ENCODE measurements at places on chromosomes 5 and 9.

GRCh38 chr5:78397831-78398230, 37.4 kb downstream of the SCAMP1 start:
- no peak for DNase-seq

DNA sequence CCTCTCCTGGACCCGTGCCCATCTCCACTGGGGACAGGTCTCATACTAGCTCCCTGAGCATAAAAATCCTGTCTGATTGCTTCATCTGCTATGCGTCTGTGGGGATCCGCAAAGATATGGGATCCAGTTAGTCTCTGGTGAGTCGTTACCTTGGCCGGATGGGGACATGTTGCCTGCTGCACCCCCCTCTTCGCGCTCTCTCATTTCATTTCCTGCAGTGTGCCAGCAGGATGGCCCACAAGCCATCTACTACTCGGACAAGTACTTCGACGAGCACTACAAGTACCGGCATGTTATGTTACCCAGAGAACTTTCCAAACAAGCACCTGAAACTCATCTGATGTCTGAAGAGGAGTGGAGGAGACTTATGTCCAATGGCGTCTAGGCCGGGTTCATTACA, 17.0 kb upstream of the CEP78 start:
- no peak for DNase-seq

GRCh38 chr5:2767089-2767488, 15.6 kb upstream of the IRX2 start:
- no peak for DNase-seq

GRCh38 chr5:52787600-52788504, at the start of the genes ITGA1 and PELO:
Gene ITGA1 (plus strand): TSS chr5:52787916. CDS start chr5:52788354, 438 bp downstream.
Gene PELO (plus strand): TSS chr5:52787916. CDS start chr5:52800395, 12,479 bp downstream.
- DNase-seq: no peak

GRCh38 chr9:14547245-14548060, 145.8 kb downstream of the ZDHHC21 start:
- no peak for DNase-seq

GRCh38 chr5:179954434-179954833, 46.7 kb upstream of the TBC1D9B start:
- no peak for DNase-seq

- no peak for DNase-seq
Measured at GRCh38 chr5:14675865-14676300, 11.4 kb downstream of the OTULIN start.

DNA sequence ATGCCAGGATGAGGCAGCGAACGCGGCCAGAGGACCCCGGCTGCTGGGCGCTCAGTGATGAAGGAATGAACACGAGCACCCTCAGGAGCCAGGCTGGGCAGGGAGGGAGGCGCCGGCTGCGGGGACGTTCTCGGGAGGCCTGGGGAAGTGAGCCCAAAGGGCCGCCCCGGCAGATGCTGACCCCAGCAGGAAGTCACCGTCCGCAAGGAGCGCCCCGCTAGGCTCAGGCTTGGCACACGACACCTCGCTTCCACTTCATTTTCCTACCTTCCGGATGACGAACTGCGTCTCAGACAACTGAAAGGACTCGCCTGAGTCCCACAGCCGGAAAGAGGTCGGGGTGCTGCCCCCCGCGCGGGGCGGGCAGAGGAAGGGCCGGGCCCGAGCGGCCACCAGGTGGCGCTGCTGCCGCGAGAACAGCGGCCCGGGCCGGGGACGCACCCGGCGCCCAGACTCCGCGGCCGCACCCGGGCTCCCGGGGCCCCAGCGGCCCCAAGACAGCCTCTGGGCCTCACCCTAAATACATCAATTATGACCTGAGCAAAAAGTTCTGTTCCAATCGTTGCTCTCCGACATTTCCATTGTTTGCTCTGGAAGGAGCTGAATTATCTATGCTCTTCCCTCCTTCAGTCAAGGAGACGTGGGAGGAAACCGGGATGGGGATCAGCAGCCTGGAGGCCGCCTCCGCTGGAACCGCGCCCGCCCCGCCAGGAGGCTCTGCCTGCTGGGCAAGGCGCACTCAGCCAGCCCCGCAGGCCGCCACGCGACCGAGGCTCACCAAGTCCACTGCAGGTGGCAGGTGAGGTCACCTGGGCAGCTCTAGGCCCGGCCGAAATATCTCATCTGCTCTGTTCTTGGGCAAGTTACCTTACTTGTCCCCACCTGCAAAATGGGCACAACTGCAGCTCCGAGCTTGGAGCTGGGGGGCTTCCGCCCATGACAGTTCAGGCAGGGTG, 107.0 kb downstream of the ZNF354C start:
- DNase-seq: peak; percentile 13

GRCh38 chr9:106707291-106707690, 155.7 kb upstream of the ZNF462 start:
- no peak for DNase-seq

DNA sequence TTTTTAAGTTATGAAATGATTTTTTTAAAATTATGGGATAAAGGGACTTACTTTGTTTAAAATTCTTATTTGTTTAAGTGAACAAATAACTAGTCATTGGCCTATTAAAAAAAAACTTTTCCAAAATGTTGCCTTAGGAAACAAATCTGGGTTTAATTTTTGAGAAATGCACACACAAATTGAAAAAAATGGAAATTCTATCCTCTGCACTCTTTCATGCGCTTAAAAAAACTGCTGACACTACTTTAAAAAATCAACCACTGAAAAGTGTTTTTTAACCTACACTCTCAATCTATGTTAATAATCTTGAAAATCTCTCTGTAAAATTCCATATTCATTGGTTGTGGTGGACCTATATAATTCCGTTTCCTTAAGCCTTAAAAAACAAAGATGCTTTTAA, 163.4 kb upstream of the DAB2 start:
- no peak for DNase-seq

DNA sequence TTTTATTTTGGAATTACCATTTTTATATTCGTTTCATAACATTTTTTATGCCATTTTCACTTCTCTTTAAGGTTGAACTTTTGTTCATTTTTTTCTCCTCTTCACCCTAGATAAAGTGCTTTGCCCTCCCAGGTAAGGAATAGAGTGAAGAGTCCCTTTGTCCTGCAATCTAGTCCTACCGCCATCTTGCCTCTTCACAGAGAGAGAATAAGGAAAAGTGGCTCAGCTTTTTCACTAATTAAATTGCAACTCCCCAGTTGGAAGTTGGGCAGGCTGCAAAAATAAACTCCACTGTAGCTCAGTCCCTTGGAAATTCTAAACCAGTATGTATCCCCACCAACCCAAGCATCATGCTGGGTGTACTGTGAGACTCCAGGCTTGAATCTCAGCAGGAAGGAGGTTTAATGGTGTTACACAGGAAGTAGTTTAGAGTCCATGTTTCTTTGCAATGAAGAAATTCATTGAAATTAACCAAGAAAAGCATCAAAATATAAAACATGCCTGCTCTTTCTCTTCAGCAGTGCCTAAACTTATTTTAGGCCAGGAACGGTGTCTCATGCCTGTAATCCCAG, 60.3 kb upstream of the PCSK1 start:
- DNase-seq: no peak

DNA sequence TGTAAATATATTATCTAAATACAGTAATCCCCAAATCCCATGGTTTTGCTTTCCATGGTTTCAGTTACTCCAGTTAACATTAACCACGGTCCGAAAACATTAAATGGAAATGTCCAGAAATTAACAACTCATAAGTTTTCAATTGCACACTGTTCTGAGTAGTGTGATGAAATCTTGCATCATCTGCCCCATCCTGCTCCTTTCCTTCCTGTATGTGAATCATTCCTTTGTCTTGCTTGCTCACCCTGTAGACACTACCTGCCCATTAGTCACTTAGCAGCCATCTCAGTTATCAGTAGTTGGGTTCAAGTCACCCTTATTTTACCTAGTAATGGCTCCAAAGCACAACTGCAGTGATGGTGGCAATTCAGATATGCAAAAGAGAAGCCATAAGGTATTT, 1568.5 kb upstream of the WWC1 start:
- DNase-seq: no peak

DNA sequence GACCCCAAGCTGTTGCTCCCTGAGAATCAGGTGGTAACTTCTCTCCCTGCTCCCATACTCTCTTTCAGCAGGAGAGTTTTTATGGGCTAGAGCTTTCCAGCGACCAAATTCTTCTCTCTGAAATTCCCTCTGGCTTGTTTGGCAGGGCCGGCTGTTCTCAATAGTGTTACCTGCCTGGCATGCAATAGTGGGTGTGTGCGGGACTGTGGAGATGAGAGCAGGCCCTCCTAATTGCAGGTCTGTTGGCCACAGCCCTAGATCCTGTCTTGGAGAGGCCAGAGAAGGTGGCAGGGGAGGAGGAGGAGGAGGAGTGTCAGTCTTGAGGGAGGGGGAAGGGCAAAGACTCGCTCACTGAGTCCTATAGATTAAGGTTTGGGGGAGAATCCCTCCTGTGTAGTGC, 29.5 kb downstream of the AQP7 start:
- no peak for DNase-seq

DNA sequence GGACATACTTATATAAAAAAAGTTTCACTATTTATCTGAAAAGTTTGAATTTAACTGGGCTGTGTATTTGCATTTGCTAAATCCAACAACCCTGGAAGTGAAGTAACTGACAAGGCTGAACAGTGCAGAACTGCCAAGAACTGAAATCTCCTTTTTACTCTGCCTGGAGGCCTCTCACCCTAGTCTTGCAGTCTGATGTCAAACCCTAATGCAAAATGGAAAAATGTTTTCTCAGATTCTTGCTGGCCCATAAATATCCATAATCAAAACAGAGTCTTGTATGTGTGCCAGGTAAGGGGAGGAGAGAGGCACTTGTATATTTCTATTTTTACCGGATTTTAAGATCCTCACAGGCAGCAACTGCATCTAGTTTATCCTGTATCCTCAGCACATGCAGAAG, 432.7 kb upstream of the KLF4 start:
- no peak for DNase-seq

DNA sequence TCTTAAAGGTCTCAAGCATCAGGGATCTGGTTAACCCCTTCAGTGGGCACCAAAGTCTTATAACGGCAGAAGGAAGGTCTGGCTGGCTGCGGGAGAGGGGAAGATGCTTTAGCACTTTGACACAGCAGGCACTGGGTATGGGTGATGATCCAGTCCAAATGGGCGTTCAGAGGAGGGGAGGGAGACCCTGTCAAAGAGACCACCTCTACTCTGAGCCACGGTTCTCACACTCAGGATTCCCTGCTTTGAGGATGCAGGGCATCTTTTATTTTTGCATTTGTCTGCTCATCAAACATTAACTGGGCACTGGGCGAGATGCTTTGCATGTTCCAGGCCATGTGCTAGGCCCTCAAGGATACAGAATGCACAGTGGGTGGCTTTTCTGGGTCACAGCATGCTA, 204.0 kb downstream of the DAB2IP start:
- DNase-seq: no peak

DNA sequence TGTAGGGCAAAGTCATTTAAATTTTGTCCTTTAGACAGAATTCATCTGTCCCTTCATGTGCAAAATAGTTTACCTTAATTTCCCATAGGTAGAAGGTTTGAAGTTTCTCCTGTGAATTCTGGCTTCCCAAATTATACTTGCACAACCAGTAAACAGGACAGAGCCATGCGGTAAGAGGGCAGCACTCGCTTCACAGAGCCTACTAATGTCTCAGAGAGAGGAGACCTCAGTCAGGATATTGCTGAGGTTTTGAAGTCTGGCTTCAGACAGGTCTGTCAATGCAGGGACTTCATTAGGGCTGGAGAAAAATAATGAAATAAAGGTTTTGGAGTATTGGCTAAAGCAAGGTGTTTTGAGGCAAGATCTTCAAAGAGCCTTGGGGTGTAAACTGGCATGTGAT, 91.4 kb downstream of the ANXA1 start:
- no peak for DNase-seq

GRCh38 chr5:42887097-42887496, 75.4 kb upstream of the SELENOP start:
- DNase-seq: no peak

GRCh38 chr9:69542942-69543704, 129.0 kb downstream of the APBA1 start:
- DNase-seq: peak; percentile 32

DNA sequence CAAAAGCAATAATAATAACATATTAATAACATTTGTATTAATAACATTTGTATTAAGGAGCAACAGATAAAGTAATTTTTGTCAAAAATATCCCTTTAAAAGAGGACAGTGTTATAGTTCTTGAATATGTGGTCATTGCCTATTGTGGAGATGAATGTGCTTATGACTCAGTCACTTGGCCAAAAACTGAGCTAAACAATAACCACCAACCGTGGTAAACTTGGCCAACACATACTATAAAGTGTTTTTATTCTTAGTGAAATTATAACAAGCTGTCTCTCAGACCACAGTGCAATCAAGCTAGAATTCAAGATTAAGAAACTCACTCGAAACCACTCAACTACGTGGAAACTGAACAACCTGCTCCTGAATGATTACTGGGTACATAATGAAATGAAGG, 159.2 kb upstream of the PLPPR1 start:
- DNase-seq: no peak

DNA sequence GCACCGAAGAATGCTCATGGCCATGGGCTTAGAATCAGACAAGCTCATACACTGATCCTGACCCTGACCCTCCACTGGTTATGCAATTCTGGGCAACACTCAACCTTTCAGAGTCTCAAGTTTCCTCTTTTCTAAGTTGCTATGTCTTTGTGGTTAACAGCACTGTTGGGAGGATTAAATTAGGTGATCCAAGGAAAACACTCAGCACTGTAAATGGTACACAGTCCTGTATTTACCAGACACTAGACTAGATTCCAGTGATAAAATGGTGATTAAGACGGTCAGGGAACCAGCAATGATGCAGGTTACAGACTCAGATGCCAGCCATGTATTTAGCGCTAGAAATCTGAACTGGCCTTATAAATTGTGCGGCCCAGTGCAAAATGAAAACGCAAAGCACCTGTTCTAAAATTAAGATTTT, 8.1 kb downstream of the ARL15 start:
- no peak for DNase-seq

- DNase-seq: peak; percentile 52
Measured at GRCh38 chr5:1999794-2000193, 117.1 kb upstream of the IRX4 start.

- DNase-seq: no peak
Measured at GRCh38 chr9:99128133-99128406, 23.2 kb downstream of the TGFBR1 start.

- peak; percentile 69 for DNase-seq
Measured at GRCh38 chr9:132241840-132242620, 80.2 kb downstream of the NTNG2 start.

GRCh38 chr9:71302776-71303175, 181.4 kb upstream of the TRPM3 start:
- DNase-seq: no peak

DNA sequence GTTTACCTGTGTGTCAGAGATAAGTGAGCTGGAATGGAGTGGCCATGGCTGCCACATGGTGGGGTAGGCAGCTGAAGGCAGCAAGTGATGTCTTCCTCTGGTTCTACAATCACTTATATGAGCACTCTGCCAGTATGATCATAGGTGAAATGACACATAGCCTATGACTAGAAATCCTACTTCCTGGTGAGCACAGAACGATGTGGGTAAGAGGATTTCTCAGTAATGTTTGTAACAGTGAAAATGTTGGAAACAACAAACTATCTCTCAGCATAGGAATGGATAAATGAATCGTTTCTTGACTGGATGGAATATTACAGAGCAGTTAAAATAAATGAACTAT, 187.0 kb upstream of the S1PR3 start:
- no peak for DNase-seq

- DNase-seq: no peak
Measured at GRCh38 chr9:16291921-16292320, 578.5 kb downstream of the BNC2 start.

All from NCI-H2171 treated with DMSO at 0.1 percent for 48 hours (cell line).